ENCODE measurements at places on chromosomes 2 and 18. TPM values are rescaled to one million over a fixed set of nuclear protein-coding genes. Genes with fewer than 3 reads are reported as not detected.

DNA sequence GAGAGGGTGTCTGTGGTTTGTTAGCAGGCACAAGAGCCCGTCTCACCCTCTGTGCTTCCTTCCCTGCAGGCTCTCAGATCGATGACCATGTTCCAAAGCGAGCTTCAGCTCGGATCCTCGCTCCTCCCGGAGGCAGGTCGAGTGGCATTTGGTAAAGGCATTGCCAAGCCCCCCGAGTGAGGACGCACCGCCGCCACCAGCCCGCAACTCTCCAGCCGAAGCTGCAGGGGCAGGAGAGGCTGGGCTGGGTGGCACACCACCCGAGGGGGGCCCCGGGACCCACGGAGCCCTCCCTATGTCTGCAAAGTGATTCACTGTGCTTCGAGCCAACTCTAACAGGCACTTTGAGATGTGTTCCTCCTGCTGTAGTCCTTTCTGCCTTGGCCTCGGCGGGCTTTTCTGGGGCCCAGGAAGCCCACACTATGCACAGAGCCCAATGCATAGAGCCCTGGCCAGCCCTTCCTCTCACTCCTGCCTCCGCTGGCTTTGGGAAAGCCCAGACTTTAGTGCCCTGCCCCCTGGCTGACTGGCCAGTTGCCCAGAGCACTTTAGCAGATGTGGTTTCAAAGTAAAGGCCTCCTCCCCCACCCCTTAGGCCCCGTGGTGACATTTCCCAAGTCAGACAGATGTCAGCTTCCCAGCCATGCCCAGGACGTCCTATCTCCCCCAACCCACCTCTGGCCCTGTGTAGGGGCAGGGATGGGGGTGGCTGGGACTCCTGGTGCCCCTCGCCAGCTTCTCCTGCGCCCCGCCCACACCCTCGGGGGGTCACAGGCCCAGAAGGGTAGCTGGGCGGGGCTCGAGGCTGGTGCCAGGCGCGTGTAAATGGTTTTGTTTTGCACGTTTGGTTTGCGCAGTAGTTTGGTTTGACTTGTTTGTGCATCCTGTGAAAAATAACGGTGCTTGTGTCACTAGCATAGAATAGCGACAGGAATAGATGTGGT is 23.3 kb upstream of the MAPRE3 start:
- DNase-seq = no peak
- no peak overlapping the region for H3K4me3 ChIP-seq
- no peaks in the 10 kb centered on the region for H3K27me3 ChIP-seq
- H3K36me3 ChIP-seq = no peaks in the 10 kb centered on the region
- no peak overlapping the region for H3K27ac ChIP-seq
- H3K4me1 ChIP-seq = peaks cover 6% of the 10 kb centered on the region

LIMS3 gene
- total RNA-seq = not detected

TBR1 gene
- total RNA-seq = not detected

GRCh38 chr2:199136681-199137080 is 321.1 kb downstream of the SATB2 start:
- H3K27me3 ChIP-seq = no peaks in the 10 kb centered on the region
- H3K4me3 ChIP-seq = no peak overlapping the region
- no peaks in the 10 kb centered on the region for H3K4me1 ChIP-seq
- no peak for DNase-seq
- no peak overlapping the region for H3K27ac ChIP-seq
- no peaks in the 10 kb centered on the region for H3K36me3 ChIP-seq

GRCh38 chr2:208034503-208035140 is 9.3 kb upstream of the PLEKHM3 start:
- H3K4me1 ChIP-seq = no peaks in the 10 kb centered on the region
- no peaks in the 10 kb centered on the region for H3K27me3 ChIP-seq
- H3K27ac ChIP-seq = no peak overlapping the region
- H3K4me3 ChIP-seq = no peak overlapping the region

SDC1 gene
- total RNA-seq = not detected
